ENCODE measurements at places on chromosomes 16 and 17. TPM values are rescaled to one million over a fixed set of nuclear protein-coding genes. Genes with fewer than 3 reads are reported as not detected.

DNA sequence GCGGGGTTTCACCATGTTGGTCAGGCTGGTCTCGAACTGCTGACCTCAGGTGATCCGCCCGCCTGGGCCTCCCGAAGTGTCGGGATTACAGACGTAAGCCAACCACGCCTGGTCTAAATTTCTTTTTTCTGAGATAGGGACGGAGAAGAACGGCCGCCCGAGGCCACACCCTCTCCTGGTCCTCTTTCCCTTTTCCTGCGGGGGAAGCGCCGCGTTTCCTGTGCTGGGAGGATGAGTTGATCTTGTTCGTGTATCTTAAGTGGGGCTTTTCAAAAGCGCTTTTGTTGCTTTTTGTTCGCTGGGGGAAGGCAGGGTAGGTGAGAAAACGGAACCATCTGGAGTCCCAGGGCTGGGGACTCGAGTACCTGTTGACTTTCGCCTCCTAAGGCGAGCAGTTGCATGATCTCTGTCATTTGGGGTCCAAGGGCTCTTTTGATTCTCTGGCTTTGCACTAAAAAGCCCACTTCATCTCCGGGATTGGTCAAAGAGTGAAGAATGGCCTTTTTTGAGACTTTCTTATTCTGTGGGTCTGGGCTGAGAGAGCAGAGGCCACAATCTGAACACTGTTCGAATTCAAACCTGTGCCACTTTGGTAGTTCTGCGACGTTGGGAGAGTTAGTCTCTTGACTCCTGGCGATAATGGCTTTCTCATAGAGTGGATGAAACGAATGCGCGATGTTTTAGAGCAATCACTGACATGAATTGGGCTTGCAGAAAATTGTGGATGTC, 1.3 kb downstream of the FUS start:
- peak overlapping the region; percentile 97 for H3K27ac ChIP-seq
- peaks cover 29% of the 10 kb centered on the region for H3K4me1 ChIP-seq

- no peak overlapping the region for H3K27ac ChIP-seq
- H3K4me1 ChIP-seq: peaks cover 24% of the 10 kb centered on the region
- H3K27me3 ChIP-seq: no peaks in the 10 kb centered on the region
- no peak for DNase-seq
These were observed 1.2 kb upstream of the UTP6 start for GRCh38 chr17:31902693-31903092.

DNA sequence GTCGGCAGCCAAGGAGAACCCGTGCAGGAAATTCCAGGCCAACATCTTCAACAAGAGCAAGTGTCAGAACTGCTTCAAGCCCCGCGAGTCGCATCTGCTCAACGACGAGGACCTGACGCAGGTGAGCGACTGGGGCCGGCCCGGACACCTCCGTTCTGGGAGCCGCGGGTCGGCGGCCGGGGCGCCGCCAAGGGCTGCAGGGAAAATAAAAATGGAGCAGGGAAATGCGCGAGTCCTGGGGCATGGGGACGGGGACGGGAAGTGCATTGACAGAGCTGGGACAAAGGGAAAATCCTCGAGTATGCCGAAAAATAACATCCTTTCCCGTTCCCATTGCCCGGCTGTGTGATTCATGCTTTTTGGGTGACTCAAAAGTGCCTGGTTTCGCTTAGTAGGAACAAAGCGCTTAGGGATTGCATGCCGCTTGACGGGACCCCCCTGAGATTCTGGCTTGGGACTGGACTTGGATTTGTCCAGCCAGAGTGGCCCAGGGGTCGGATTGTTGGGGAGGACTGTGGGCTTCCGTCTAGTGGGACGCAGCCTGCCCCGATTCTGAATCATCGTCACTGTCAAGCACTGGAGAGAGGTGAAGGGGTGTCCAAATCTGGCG, 699 bp downstream of the MPRIP start:
- H3K27ac ChIP-seq: peak overlapping the region; percentile 89
- H3K4me1 ChIP-seq: peaks cover 60% of the 10 kb centered on the region
- H3K27me3 ChIP-seq: no peaks in the 10 kb centered on the region
- DNase-seq: no peak

DNA sequence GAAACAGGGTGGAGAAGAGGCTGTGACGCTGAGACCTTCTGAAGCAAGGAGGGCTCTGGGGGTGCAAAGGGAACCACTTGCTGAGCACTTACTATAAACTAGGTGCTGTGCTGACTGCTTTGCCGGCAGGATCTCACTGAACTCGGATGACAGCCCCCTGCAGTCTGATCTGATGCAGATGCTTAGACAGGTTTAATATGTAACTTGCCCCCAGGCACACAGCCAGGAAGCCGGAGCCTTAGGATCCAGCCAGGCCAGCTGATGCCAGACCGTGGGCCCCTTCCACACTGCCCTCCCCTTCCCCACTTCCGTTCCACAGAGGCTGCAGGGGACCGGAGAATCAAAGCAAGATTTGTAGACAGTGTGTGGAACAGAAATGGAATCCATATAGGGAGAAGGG, 23.1 kb downstream of the SPACA3 start:
- DNase-seq: no peak
- H3K4me1 ChIP-seq: no peaks in the 10 kb centered on the region
- no peak overlapping the region for H3K27ac ChIP-seq
- H3K27me3 ChIP-seq: no peaks in the 10 kb centered on the region
- H3K4me3 ChIP-seq: no peak overlapping the region
- H3K36me3 ChIP-seq: no peaks in the 10 kb centered on the region

The NKD1 gene
- total RNA-seq: 87.8 TPM

The PIGL gene
- 21.0 TPM for total RNA-seq

The AIPL1 gene
- total RNA-seq: not detected

The NTN3 gene
- 0.42 TPM for total RNA-seq

The CES3 gene
- total RNA-seq: 0.33 TPM
